ENCODE measurements at places on chromosomes 3 and 15.

- no peak for DNase-seq
These were observed 48.1 kb downstream of the SH3BP5 start for GRCh38 chr3:15284121-15284889.

GRCh38 chr15:66894363-66894762, 171.0 kb upstream of the SMAD3 start:
- no peak for DNase-seq

GRCh38 chr3:106058475-106058874, 189.7 kb upstream of the CBLB start:
- DNase-seq = no peak

- DNase-seq = no peak
These were observed 167.3 kb upstream of the RORA start for GRCh38 chr15:61396235-61396919.

DNA sequence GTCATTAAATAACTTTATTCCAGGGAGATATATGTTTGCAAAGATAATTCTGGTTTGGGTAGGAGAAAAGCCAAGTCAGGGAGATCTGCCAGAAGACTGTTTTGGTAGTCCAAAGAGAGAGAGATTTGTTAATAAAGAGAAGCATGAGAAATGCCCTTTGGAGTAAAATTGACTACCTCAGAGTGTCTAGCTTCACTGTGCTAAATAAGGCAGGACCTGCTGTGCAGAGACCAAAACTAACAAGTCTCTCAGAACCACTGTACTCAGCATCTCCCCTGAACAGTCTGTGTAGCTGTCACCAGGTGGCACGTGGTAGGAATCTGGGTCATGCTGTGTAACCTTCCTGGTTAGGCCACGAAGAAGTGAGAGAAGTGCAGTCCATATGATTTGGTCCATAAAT, 31.6 kb upstream of the SLC35G2 start:
- no peak for DNase-seq

- no peak for DNase-seq
These were observed 657.2 kb downstream of the FHIT start for GRCh38 chr3:60594025-60594424.

DNA sequence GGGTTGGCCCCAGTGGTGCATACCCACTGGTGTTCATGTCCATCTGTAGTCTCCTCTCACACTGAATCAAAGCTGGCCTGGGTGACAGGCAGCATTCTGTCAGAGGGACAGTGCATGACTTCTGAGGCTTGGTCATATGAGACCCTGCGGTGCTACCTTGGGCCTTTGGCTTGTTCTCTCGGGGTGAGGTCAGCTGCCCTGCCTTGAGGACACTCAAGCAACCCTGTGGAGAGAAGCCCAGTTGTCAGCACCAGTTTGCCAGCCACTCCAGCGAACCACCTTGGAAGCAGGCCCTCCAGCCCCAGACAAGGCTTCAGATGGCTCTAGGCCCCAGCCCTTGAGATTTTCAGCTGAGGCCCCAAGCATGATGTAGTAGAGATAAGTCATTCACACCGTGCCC, 16.9 kb upstream of the RAB7A start:
- DNase-seq = no peak

DNA sequence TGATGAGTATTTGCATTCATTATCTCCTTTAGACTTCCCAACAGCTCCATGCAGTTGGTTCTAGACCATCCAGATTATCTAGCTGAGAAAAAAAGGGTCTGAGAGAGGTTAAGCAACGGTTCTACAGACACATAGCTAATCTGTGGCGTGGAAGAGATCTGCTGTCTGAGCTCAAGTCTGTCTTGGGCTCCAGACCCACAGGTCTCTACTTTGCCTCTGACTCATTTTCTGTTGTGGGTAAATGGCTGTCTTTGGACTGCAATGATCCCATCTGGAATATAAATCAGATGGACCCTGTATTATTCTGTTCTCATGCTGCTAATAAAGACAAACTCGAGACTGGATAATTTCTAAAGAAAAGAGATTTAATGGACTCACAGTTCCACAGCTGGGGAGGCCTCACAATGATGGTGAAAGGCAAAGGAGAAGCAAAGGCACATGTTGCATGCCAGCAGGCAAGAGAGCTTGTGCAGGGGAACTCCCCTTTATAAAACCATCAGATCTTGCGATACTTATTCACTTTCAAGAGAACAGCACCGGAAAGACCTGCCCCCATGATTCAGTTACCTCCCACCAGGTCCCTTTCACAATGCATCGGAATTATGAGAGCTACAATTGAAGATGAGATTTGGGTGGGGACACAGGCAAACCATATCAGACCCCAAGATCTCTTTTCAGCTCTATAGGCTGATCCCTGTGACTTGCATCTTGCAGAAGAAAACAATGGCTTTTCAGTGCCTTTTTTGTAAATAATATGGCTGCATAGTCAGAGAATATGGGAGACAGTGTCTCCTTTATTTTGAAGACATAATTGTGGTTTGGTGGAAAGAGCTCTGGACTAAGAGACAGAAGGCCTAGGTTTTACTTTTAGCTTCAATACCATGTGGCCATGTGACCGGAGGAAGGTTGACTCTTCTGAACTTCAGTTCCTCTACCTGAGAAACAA, 24.7 kb downstream of the CEMIP start:
- DNase-seq = no peak

DNA sequence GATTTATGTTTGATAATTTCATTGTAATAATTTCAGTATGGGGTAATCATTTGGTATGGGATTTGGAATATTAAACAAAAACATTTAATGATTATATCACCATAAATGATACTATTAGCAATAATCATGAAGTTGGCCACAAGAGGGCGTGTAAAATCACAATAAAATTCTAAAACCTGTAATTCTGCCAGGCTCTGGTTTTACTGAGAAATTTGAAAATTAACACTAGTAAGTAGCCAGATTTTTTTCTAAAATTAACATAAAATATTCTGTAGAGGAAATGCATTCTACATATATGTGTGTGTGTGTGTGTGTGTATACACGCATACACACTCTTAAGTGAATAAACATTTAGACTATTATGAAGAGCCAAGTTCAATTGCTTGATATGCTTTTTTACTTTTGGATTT, 40.5 kb downstream of the FEZF2 start:
- no peak for DNase-seq

DNA sequence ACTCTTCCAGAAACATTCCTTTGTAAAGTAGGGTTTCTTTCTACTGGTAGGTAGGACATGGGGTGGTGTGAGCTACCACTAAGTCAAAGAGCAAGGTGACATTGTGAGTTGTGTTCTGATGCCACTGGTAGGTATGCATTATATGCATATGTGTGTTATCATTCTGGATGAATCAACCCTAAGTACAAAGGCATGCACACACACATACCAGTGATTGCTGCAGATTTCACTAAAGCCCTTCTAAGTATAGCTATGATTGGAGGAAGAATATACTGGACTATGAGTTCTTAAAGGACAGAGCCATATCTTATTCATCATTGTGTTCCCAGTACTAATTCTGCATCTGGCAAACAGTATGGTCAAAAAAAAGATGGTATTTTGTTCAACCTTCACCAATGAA, 646.0 kb downstream of the AGBL1 start:
- no peak for DNase-seq

DNA sequence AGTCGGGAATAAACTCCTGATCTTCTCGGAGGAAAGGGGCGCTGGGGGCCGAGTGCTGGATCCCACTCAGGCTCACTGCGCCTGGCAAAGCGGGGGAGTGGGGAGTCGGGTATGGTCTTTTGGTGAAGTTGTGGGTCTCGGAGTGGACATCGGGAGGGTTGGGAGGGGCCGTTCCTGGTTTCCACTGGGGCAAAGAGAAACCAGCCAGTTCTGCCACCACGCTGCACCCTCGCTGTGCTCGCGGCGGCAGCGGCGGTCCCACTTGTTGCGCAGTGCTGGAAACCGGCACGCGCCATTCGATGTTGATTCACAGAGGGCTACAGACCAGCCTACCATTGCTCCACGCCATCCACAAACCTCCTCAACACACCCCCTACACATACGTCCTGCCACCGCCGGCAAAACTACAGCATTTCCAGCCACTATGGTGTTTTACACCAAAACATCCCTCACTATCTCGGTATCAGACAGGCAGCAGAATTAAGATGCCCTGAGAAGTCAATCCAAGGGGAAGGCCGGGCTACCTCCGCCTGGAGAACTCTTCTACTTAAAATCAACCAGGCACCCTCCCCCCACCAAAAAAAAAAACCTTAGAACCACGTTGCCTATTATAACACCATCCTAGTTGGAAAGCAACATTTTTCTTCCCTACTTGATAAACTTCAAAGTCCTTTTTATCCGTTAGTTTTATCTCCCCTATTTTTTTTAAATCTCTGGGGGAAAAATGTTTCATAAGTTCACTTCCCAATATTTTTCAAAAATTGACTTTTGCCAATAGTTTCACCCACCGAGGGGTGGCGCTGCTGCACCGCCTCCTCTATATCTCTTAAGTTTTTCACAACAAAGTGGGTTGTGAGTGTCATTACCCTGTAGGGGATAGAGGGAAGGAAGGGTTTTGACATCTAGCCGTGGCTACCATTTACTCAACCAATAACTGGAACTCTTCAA, 3.6 kb downstream of the BCL6 start:
- DNase-seq = no peak

- no peak for DNase-seq
These were observed 62.2 kb upstream of the CTSH start for GRCh38 chr15:79007066-79007465.

GRCh38 chr15:40149339-40149738, 11.5 kb upstream of the BUB1B start:
- no peak for DNase-seq

DNA sequence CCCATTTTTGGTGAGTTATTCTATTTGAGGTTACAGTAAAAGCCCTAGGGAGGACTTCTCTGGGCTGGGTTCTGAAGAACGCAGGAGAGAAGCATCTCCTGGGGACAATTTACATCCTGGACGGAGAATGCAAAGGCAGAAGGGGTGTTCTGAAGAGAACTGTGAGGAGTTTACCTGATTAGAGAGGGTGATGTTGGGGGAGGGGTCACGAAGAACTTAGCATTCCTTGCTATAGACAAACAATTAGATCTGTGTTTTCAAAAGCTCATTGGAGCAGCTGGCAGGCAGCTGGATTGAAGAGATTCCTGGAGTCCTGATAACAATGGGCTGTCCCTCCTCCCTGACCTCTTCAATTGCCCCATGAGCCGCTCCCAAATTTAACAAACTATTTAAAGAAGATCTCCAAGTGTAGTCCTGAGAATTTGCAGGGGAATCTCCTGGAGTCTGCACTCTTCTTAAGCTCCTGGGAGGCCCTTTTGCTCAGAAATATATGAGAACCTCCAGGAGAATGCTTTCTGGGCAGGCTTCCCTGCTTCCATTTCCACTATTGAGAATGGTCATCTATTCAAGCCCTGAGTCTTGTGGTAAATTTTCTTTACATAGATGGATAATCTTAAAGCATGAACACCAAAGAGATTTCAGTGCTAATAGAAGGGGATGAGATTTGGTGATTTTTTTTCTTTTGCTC, 55.3 kb downstream of the ARHGAP31 start:
- no peak for DNase-seq

DNA sequence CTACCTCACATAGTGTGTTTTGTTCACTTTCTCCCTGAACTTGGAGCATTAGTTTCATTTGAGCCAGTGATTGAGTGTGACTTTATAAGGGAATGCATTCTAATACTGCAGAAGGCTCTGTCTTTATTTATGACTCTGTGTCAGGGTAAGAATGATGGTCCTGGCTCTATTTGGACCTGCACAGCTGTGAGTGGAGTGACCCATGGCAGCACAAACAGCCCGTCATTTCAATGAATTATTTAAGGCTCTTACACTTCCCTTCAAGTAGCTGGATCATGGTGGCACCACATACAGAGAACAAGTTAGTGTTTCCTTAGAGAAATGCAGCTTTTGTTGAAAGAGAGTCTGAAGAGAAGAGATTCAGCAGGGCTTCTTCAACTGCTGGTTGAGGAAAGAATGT, 16.4 kb downstream of the TMEM108 start:
- DNase-seq = no peak

- no peak for DNase-seq
These were observed 4.7 kb downstream of the VPS33B start for GRCh38 chr15:91017716-91018115.

- no peak for DNase-seq
These were observed 29.1 kb downstream of the RPL39L start for GRCh38 chr3:187110156-187110555.

GRCh38 chr3:50666837-50667236, 7.9 kb upstream of the DOCK3 start:
- DNase-seq = no peak

DNA sequence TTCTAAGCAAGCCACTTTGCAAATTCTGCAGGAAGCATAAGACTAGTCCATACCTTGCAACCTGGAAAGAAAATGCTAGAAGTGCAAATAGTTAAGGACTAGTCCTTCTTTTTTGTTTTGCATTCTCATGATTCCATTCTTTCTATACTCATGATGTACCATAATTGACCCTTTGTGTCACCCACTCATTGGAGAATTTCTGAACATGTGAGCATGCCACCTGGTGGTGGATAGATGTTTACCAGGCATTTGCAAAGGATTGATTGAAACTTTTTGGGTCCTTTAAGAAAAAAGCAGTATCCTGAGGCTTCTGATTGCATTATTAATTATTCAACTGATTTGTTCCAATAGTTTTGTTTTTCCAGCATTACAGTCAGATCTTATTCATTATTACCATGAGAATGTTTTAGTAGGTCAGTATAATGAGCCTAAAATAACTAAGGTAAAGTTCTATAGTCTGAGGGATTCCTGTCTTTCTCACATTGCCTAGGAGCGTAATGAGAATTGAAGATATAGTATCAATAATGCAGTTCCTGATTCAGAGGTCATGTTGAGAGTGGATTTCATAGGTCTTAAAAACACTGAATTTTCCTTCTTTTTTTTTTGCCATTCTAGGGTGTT, 20.2 kb upstream of the DIPK2A start:
- no peak for DNase-seq

DNA sequence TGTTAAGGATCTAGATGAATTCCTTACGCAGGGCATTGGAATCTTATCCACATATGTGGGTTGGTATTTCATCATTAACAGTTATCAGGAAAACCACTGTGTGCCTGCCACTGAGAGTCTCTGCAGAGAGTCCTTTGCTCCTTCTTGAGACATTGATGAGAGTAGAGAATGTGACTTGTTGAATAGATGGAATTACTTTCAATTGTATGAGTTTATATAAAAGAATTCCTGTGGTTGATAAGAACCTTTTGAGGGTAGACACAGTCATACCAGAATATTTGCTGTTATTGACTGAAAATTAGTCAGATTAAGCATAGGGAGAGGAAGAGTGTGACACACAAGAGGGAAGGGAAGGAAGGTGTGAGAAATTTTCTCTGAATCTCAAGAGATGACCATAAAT, 30.8 kb downstream of the ARHGEF26 start:
- no peak for DNase-seq

DNA sequence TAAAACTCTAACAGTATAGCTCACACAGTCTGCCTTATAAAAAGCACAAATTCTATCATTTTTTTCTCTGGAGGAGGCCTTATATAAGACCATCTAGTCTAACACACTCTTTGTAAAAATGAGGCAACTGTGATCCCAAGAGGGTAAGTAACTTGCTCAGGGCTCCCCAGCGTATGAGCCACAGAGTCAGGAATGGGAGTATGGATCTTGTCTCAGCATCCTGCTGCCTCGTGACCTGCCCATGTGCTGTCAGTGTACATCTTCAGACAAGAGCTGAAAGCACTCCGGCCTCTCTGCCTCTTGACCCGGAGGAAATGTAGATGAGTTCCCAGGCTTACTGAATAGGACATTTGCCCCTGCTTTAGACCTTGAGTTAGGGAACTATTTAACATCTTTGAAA, 28.4 kb upstream of the MEF2A start:
- no peak for DNase-seq

GRCh38 chr3:169181666-169182065, 481.8 kb downstream of the MECOM start:
- no peak for DNase-seq

GRCh38 chr15:97893967-97894366, 66.5 kb upstream of the ARRDC4 start:
- DNase-seq = no peak

- no peak for DNase-seq
These were observed 21.4 kb downstream of the ZDHHC19 start for GRCh38 chr3:196189566-196190347.
